ENCODE measurements at places on chromosomes 2 and 18.

GRCh38 chr18:8397034-8397433 lies 212.2 kb upstream of the RAB12 start:
- DNase-seq = no peak

DNA sequence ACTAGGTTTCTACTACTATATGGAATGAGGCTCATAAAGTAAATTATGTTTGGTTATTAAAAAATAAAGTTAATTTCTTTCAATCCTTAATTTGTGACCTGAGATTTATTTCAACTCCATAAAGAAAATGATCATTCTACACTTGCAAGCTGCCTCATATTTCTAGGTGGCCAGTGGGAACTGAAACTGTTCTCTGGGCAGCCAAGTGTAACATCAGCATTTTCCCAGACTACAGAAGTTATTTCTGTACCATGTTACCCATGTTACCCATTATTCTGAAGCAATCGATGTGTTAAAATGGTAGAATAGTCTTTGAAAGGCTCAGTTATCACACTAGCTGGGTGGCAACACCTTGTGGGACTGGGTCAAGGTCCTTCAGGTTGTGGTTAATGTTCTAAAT lies 139.3 kb upstream of the FBXO11 start:
- no peak for DNase-seq

- peak; percentile 23 for DNase-seq
These were observed at the start of gene LAMA3 for GRCh38 chr18:23689031-23689615. Gene LAMA3 (plus strand): TSS chr18:23689453. CDS start chr18:23689684, 231 bp downstream.

DNA sequence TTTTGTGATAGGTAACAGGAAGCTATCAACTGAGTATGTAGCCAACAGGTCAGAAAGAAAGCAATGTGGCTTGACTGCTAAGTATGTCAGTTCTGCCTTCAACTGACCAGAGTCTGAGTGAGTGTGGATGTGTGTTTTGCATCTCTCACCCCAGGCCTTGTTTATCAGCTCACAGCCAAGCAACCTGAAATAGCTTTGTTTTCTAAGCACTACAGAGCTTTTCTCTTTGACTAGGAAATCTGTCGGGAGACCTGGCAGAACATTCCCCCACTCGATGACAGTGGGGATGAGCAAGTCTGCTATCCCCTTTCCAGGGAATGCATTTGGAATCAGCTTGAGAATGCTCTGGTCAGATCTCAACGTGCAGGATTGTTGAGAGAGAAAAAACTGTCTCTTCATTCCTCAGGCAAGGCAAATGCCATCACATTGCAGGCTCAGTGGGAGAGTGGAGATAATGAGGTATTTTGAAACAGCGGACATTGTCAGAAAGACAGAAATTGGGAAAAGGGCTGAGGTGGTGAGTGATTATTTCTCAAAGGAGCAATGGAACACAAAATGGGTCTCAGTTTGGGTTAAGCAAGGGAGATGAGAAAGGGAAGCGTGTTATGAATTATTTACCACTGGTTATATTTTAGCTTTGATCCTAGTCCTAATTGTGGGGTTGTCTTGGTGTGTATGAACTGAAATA lies 233.8 kb upstream of the PIK3C3 start:
- no peak for DNase-seq

- DNase-seq = no peak
These were observed 48.4 kb downstream of the MTERF4 start for GRCh38 chr2:241053576-241054251.

- no peak for DNase-seq
These were observed 110.1 kb downstream of the POLE4 start for GRCh38 chr2:75068546-75068945.

- no peak for DNase-seq
These were observed 69.2 kb downstream of the ADD2 start for GRCh38 chr2:70698847-70699246.

GRCh38 chr2:33210626-33211025 lies 263.9 kb downstream of the LTBP1 start:
- peak; percentile 50 for DNase-seq

- no peak for DNase-seq
These were observed 497.2 kb upstream of the SALL3 start for GRCh38 chr18:78482378-78482777.

DNA sequence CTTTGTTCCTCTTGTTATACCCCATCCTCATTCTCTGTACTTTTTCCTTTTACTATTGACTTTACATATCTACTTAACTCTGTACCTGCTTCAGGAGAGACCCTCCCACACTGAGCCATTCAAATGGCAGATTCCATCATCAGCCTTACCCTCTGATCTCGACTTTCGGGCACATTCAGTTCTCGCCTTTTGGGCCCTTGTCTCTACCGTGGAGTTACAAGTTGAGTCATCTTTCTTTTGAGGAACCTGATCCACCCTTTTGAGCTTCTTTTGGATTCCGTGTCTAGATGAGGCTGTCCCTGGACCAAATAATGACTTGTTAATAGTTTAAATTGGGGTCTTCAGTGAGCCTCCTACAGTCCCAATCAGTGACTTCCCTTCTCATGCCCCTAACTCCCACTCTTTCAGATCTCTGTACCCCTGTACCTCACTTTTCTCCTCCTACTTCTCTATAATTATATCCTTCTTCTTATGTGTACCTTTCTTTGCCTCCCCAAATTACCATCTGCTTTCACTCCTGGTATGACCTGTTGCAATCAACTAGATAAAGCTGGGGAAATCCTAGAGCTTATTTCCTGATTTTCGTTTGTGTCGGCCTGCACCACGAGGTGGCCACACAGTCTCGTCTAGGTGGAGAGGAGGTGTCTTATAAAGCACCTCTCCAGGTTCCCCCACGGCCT lies 17.2 kb downstream of the SP110 start:
- DNase-seq = no peak

- DNase-seq = no peak
These were observed 67.9 kb upstream of the NOL4 start for GRCh38 chr18:34292594-34292993.

- no peak for DNase-seq
These were observed 34.8 kb downstream of the ADNP2 start for GRCh38 chr18:80143881-80144280.

DNA sequence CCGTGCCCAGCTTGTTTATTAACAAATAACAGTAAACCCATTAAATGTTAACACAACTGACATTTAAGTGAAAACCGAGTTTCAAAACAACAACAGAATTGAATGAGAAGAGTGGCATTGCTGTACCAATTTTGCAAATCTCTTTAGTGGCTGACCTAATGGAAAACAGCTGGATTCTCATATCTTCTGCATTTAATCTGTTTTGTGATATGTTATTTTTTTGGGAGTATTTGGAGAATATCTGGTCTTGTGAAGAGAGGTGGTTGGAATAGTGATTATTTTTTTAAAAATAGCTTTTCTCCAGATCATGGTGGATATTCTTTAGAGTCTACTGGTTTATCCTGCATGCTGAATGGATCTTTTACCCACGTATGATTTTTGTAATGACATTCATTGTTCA lies 51.1 kb downstream of the TAF4B start:
- no peak for DNase-seq

- no peak for DNase-seq
These were observed 3.1 kb downstream of the ARL4C start for GRCh38 chr2:234493796-234494195.

GRCh38 chr2:25371253-25372241 lies 29.8 kb upstream of the DNMT3A start:
- no peak for DNase-seq

GRCh38 chr2:181683518-181684453 lies 3.5 kb upstream of the NEUROD1 start:
- no peak for DNase-seq

DNA sequence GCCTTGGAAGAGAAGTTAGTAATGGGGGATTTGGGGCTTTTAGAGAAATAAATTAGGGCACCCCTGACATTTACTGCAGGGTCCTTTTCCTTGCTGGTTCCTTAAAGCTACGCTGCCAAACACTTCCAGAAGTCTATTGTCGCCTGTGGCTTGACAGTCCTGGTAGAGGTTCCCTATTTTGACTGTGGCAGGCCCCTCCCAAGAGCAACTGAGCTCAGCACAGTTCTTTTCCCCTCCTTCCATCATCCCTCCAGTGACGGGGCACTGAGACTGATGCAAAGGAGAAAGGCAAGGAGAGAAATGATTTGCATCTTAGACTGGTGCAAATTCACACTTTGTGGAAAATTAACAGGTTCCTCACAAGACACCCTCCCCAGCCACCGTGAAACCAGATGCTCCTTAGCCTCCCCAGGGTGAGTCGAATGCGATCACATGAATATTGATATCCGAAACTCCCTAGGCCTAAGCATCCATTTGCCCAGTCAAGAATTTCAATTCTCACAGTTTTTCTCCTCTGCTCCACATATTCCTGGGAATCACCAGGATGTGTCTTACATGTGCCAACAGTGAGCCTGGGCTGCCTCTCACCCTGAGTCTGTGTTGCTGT lies 45.4 kb downstream of the RABL2A start:
- peak; percentile 38 for DNase-seq

DNA sequence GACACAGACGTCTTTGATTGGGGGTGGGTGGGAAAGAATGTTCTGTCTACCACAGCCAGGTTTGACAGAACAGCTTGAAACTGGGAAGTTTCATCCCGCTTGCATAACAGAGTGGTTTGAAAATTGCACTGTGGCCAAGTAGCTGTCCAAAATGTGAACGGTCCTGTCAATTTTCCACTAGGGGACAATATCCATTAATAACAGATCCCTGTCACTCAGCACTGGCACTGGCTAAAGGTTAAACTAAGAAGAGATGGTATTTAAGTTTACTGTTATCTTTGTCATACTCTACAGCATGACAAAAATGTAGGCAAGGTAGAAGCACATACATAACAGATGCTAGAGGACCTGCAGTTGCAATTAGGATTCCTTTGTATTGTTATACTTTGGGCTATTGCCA lies 55.6 kb upstream of the ACMSD start:
- peak; percentile 94 for DNase-seq

DNA sequence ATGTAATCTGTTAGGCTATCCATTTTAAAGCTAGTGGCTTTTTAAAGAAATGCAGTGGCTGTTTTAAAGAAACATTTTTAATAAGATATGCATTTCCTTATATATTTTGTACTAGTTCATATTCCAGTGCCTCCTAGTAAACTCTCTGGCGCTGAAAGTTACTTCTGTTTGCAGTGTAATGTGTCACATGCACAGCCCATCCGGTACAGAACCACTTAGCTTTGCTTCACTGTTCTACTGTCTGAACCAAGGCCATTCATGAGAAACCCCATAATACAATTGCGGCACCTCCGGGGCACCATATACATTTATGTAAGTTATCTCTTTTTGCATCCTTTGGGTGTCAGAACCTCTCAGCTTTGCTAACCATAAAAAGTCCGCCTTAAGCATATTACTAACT lies 114.6 kb upstream of the KCTD1 start:
- DNase-seq = no peak

DNA sequence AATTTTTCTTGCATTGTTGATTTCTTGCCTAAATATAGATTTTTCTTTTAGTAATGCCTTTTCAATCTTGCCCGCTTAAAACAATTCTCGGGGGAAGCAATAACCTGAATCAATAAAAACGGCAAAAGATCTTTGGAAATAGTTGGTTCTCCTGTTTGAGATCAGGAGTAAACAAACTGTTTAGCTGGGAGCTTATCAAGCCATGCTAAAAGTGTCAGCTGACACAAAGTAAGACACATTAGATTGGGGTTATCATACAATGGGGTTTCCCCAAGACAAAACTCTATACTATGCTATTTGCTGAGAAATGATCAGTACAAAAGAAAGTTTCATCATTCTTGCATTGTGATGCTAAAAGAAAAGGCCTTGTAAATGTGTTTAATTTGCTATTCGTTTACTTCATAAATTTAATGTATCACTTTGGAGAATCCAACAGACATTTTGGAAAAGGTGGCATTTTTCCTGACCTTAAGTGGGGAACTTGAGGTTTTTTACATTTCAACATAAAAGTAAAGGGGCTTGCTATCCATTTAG lies 46.5 kb downstream of the ATIC start:
- DNase-seq = no peak

- peak; percentile 78 for DNase-seq
These were observed 52.6 kb downstream of the GNAL start for GRCh38 chr18:11741505-11742145.

- DNase-seq = no peak
These were observed 56.8 kb downstream of the ADD2 start for GRCh38 chr2:70711191-70711590.

- DNase-seq = no peak
These were observed 33.6 kb downstream of the SCTR start for GRCh38 chr2:119490653-119491195.

DNA sequence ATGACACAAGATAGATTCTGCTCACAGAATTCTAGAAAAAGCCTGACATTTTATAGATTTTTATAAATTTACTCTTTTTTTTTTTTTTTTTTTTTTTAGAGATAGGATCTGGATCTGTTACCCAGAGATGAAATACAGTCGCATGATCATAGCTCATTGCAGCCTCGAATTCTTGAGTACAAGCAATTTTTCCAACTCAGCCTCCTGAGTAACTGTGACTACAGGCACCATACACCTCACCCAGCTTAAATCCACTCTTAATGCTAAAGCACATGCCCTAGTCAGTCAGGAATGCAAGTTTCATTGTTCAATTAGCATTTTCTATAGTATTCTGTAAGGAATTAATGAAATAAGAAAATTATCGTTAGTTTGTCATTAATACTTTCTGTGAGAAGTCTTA lies 32.1 kb upstream of the WDR75 start:
- DNase-seq = no peak

DNA sequence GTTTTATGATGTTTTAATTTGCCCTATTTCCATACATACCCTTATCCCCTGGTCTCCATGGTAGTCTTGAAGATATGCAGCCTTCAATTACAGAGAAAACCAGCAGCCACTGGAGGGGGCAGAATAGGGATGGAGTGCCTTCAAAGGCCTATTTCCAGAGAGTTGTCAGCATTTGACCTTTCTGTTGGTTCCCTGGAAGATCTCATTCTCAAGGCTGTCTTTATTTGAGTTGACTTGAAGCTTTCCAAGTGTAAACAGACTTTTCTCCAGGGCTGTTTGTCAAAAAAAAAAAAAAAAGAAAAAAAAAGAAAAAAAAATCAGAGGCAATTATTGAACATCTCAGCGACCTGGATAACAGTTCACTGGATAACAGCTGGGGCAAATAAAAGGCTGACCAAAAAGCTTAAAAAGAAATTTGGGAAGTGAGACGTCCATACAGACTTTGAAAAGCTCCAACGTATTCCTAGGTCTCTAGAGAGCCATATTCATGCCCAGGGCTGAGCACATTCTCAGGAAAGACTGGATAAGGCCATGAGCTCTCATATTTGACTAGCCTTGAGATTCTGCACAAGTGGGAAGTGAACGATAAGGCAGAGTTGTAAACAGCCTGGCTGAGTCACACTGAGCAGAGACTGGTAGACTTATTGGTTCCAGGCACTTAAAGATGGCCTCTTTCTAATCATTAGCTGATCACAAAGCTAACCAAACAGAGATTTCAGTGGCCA lies 126.6 kb downstream of the VAPA start:
- no peak for DNase-seq

- DNase-seq = no peak
These were observed 243.9 kb downstream of the SLC4A3 start for GRCh38 chr2:219871351-219871750.

- no peak for DNase-seq
These were observed 9.3 kb upstream of the PLEKHM3 start for GRCh38 chr2:208034503-208035140.

All from Kasumi-1 (cell line).